Panc1 (cell line): ENCODE measurements at places on chromosomes 3 and 15. TPM values are rescaled to one million over a fixed set of nuclear protein-coding genes. Genes with fewer than 3 reads are reported as not detected.

The NMD3 gene
- total RNA-seq: 64.6 TPM

DNA sequence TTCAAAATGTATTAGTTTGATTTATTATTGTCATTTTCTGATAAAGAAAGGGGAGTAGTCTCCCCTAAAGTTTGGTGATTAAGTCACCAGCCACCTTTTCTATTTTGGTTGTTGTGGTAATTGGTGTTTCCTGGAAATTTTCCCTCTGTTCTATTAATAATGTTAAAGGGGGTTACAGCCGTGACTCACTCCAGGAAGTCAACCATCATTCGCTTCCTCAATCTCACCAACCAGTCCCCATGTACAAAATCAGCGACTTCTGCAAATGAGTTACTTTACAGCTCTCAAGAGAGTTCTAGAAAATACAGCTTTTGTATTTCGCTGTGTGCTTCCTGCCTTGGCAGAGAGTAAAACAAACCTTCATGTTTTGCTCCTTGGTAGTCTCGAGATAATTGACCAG is 285.1 kb downstream of the LPP start:
- no peaks in the 10 kb centered on the region for H3K27me3 ChIP-seq
- no peaks in the 10 kb centered on the region for H3K4me1 ChIP-seq
- H3K4me3 ChIP-seq: no peak overlapping the region
- H3K36me3 ChIP-seq: no peaks in the 10 kb centered on the region

- no peaks in the 10 kb centered on the region for H3K4me1 ChIP-seq
- no peaks in the 10 kb centered on the region for H3K36me3 ChIP-seq
- H3K27me3 ChIP-seq: no peaks in the 10 kb centered on the region
- no peak overlapping the region for H3K4me3 ChIP-seq
These were observed 24.6 kb downstream of the ITGA11 start for GRCh38 chr15:68407141-68407885.

The CLRN1 gene
- not detected for total RNA-seq

DNA sequence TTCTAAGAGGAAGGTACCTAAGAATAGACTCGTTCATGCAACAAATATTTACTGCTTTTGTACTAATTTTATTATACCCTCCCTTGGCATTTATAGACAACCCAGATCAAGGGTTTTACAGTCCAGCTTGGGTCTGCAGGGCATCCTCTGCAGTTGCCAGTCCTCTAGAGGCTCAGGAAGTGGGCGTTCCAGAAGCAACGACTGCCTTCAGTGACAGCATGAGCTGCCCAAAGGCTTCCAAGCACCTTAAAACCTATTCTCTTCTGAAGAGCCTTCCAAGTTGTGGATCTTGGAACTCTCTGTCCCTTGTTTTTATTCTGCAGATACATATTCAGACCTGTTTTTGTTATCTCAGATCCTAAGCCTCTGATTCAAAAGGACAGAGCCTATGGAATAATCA is 95.6 kb downstream of the RAD18 start:
- H3K4me1 ChIP-seq: 0 out of 2 replicates have a peak, but pooled peaks cover 4% of the 10 kb centered on the region
- no peaks in the 10 kb centered on the region for H3K36me3 ChIP-seq
- no peak for DNase-seq

DNA sequence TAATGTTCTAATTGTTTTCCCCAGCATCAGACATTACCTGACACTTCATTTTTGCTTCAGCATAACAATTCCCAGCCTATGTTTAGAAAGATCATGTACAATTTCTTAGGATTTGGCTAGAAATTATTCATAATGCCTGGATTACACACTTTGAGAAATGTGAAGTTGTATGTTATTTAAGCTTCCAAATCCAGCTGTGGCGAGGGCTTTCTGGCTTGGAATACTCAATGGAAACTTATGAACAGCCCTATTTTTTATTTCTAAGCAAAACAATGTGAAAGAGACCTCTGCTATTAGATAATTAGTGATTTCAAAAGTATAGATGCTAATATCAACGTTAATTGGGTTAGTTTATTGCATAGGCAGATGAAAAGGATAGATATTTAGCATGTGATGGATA is 341.6 kb downstream of the ZNF385D start:
- no peak overlapping the region for H3K4me3 ChIP-seq
- DNase-seq: no peak
- H3K27ac ChIP-seq: no peak overlapping the region

DNA sequence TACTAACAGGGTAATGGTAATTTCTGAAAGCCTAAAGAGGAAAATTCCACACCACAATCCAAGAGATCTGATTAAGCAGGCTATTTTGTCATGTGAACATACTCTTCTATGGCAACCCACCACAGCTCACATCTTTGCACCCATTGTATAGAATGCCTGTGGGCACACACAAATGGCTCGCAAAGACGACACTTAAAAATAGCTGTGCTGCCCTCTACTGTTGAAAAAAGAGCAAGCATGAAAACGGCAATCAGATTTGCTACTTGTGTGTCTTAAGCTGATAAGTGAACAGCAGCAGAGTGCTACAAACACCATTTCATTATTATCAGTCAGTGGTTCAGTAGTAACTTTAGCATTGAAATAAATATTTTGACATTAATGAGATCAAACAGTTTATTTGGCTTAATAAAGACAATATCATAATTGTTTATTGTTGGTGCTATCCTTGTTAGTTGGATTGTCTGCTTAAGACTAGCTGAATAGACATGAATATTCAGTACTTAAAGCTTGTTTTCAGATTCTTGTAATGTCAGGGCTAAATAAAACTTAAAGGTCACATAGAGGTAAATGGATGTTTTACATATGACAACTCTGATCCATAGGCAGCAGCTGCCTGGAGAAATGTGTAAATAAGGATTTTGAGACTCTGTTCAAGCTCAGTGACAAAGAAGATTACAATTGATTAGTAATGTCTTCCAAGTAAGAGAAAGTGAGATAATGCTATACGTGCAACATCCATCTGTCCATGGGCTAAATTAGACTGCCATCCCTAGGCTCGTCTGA is 199.1 kb downstream of the LRRN1 start:
- no peak overlapping the region for H3K4me3 ChIP-seq
- no peaks in the 10 kb centered on the region for H3K36me3 ChIP-seq
- no peak overlapping the region for H3K27ac ChIP-seq
- no peaks in the 10 kb centered on the region for H3K4me1 ChIP-seq

The FAM3D gene
- total RNA-seq: not detected

GRCh38 chr3:138078901-138079344 is 36.5 kb downstream of the DZIP1L start:
- no peak overlapping the region for H3K27ac ChIP-seq
- no peaks in the 10 kb centered on the region for H3K27me3 ChIP-seq
- peaks cover 12% of the 10 kb centered on the region for H3K4me1 ChIP-seq
- no peak overlapping the region for H3K4me3 ChIP-seq

GRCh38 chr3:45979378-45979777 is 16.2 kb downstream of the FYCO1 start:
- H3K36me3 ChIP-seq: no peaks in the 10 kb centered on the region
- H3K4me1 ChIP-seq: no peaks in the 10 kb centered on the region
- DNase-seq: no peak
- no peak overlapping the region for H3K27ac ChIP-seq

The POLG gene
- 95.2 TPM for total RNA-seq

DNA sequence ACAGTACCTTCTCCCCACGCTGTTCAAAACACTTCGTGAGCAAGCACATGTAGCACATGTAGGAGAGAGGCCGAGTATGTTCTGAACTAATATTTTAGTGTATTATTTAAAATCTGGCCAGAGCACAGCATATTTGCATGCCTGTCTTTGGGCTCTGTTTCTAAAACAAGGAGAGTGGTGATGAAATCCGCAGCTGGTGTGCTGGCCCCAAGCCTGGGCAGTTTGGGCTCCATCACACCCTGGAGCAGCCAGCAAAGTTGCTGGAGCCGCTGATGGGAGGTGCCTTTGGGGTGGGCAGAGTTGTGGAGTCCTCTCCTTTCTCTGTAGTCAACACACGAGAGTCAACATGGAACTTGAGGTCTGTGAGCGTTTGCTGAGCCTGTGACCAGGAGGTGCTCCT is 116.6 kb downstream of the SLCO3A1 start:
- H3K4me1 ChIP-seq: no peaks in the 10 kb centered on the region; the same call in 1 of the 2 replicates
- H3K27ac ChIP-seq: no peak overlapping the region
- no peak for DNase-seq
- H3K27me3 ChIP-seq: no peaks in the 10 kb centered on the region

The ISG20 gene
- total RNA-seq: 14.9 TPM

DNA sequence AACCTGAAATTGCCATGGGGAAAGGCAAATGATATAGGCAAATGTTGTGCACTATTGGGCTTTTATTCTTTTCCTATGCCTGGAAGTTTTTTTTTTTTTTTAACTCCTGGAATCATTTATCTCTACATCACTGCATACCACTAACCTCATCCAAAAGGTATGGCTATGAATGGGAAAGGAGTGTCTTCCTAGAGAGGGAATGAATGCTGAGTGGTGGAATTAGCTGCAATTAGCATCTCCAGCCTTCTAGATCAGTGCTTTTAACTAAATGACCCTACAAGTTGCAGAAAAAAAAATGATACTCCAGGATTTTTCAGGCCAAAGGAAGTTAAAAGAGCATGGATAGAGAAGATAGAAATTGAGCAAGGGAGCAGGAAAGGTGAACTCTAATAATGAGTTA is 429.8 kb upstream of the PDZRN3 start:
- H3K4me3 ChIP-seq: no peak overlapping the region
- H3K27ac ChIP-seq: no peak overlapping the region
- H3K4me1 ChIP-seq: no peaks in the 10 kb centered on the region
- no peaks in the 10 kb centered on the region for H3K36me3 ChIP-seq
- DNase-seq: no peak

DNA sequence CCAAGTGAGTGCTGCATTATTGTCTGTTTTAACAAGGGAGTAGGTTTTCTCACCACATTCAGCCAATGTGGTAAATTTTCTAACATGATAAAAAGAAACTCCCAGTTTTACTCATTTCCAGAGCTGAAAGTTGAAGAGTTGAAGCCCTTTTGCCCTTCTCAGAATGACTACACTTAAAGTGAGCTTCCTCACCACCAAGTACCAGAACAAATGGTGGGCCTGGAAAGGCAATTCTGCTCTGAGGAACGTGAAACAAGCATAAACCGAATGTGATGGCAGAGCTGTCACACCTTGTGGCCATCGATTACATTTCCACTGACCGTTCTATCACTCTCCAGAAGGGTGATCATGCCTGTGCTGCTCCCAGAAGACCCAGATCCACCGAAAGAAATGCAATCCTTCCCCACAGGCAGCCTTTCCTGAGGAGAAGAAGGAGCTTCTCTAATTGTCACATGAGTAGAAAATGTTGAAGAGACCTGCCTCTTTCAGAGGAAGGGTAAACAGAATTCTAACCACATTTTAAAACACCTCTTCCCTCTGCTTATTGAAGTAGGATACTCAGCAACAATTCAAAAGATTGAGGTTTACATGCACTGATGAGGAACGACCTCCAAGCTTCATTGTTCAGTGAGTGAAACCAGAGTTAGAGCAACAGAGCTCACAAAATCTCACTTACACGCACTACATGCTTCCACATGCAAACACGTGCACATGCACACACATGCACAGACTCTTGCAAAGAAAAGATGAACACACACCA is 21.4 kb upstream of the CCR9 start:
- H3K4me3 ChIP-seq: no peak overlapping the region
- no peak overlapping the region for H3K27ac ChIP-seq
- no peaks in the 10 kb centered on the region for H3K4me1 ChIP-seq
- H3K27me3 ChIP-seq: no peaks in the 10 kb centered on the region; the same call in 1 of the 2 replicates
- H3K36me3 ChIP-seq: no peaks in the 10 kb centered on the region
